NT2/D1 (cell line): ENCODE measurements at places on chromosomes 4 and X.

DNA sequence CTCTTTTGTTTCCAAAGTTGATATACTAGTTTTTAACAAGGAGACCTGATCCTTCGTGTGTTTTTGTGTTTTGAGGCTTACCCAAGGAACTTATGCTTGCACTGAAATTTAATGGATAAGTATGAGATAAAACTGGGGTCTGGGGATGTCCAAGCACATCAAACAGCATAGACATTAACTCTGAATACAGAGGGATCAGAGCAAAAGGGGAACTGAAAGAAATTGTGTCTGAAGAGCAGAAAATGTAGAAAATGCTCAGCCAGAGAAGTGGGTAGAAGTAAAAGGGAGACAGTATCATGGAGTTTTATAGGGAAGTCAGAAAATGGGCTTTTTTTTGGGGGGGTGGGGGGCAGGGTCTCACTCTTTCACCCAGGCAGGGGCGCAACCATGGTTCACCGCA, 695.4 kb downstream of the ARAP2 start:
- DNase-seq = no peak

- DNase-seq = no peak
Measured at GRCh38 chr4:108287834-108288413, 119.2 kb upstream of the LEF1 start.

- DNase-seq = no peak
Measured at GRCh38 chr4:88938138-88938537, 118.8 kb downstream of the FAM13A start.

- no peak for DNase-seq
Measured at GRCh38 chr4:39043861-39044363, 11.7 kb upstream of the TMEM156 start.

DNA sequence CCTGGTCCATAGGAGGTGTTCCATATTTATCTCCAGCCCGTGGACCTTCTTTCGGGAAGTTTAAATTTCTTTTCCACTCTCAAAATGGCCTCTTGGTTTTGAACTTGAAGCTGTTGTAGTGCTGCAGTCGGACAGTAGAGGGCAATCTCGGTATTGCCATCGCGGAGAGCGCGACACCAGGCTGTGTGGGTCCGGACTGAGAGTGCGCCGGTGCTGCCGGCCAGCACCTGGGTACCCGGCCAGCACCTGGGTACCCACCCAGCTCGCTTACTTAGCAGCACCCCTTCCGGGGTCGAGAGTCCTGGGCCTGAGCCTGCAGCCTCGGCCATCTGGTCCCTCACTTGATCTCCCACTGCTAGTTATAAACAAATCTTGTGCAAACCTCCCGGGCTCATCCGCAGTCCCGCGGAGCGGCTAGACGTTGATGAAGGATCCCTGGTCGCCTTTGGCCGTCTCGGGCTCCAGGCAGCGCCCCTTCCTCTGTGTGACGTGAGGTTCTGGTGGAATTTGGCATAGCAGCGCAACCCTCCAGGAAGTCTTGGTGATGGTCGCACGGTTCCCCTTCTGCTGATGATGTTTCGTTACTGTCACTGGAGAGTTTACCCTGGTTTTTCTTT, 18.0 kb downstream of the FAM9A start:
- peak; percentile 6 for DNase-seq

GRCh38 chrX:10110984-10111363, 45.8 kb upstream of the CLCN4 start:
- no peak for DNase-seq

DNA sequence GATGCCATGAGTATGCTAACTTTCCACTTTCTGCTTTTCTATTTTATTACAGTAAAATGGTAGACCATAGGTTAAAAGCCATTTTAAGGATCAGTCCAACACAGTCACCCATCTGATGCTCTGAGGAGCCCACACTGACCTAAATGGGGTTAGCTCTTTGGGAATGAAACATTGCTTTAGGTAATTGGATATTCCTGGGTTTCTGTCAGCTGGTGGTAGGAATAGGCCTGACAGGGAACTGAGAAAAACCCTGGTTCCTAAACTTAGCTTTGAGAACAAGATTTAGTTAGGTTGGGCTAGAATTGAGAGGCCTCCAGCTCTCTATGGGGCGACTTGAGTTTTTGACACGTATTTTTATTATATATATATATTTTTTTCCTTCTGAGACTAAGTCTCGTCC, 40.4 kb downstream of the MCUB start:
- DNase-seq = no peak

- no peak for DNase-seq
Measured at GRCh38 chr4:183449193-183449882, 4.9 kb downstream of the CDKN2AIP start.
